GM13977 (cell line): ENCODE measurements at places on chromosomes 1 and 21.
A peak's percentile ranks its signal among the peaks of the same experiment; 100 is the strongest.

DNA sequence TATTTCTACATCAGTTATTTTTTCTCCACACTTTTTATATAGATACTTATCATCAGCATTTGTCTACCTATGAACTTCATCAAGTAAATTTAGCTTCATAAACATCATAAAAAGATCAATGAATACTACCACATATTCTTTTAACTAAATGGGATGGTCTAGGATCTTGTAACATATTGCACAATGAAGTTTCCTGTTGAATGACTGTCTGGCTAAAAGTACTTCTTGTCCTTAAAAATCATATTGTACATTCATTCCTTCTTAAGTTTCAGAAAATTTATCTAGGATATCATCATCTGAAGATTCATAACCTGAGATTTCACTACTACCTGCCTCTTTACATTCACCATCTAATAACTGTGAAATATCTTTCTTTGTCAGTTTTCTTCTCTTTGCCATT, 69.0 kb downstream of the MAGI3 start:
- no peak for DNase-seq

DNA sequence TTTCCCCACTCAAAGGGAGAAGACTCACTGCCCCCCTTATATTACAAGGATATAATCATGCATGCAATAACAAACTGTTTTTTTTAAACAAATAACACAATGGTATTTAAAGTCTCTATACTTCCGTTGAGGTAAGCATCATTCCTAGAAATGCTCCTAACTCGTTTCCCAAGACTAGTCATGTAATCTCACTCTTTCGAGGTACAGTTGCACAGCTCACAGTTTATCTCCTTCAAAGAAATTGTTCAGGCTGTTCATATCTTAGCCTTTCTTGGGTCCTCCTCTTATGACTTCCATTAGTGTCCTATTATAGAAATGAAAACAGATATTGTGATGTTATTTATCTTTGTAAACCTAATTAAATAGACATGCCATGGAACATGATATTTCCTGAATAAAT, 705.0 kb downstream of the KCNT2 start:
- DNase-seq, result no peak

GRCh38 chr21:42621819-42622177, 31.6 kb upstream of the PDE9A start:
- DNase-seq, result no peak

DNA sequence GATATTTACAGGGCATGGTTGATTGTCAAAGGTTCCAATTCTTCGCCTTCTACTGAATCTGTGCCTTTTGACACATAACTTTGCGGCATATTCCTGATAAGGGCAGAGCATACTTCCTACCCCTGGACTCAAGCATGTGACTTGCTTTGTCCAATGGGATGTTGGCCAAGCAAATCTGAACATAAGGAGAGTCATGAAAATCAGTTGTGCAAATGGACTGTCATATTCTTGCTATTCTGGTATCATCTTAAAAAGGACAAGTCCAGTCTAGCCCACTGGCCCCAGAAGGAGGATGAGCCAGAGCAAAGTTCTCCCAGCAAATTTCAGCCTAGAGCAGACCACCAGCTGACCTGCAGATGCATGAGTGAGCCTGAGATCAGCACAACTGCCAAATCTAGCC, 41.0 kb upstream of the MUTYH start:
- no peak for DNase-seq

DNA sequence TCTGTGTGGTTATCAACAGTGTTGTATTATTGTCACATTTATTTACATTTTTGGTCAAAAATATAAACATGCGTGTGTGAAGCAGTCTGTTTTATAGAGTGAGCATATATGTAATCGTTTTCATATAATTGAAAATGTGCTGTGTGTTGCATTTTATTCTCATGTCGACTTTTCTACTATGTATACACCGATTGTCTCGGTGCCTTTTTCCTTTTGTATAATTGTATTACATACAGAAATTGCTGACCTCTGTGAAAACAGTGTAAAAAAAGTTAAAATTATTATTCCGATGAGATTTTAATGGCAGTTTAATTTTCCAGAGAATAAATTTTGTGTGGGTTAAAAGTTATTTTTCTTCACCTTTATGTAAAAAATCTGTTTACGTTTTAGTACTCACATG, 62.4 kb upstream of the SERTAD4 start:
- DNase-seq, result no peak

GRCh38 chr1:231679109-231679508, 52.5 kb downstream of the DISC1 start:
- DNase-seq, result no peak

DNA sequence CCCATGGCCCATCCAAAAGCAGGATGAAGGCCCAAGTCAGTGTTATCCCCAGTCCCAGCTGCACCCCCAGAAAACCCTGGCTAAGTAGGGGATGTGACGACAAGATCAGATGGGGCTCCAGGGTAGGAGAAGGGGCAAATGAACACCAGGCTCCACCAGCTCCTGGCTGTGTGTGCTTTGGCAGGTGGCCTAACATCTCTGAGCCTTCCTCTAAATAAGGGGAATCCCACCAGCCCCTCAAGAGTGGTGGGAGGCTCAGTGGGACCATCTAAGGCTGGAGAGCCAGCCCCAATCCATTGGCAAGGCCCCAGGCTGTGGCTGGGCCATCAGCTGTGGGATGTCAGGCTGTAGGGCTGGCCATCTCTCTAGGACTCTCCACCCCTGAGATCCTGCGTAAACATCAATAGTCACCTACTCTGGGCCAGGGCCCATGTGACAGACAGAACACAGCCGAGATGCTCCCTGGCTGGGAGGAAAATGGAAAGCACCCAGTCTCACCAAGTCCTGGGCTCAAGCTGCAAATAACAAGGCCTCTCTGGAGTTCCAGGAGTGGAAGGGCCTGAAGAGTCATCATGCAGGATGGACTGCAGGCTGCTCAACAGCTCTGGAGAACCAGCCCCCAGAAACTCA, 7.5 kb downstream of the SDC3 start:
- DNase-seq, result no peak

DNA sequence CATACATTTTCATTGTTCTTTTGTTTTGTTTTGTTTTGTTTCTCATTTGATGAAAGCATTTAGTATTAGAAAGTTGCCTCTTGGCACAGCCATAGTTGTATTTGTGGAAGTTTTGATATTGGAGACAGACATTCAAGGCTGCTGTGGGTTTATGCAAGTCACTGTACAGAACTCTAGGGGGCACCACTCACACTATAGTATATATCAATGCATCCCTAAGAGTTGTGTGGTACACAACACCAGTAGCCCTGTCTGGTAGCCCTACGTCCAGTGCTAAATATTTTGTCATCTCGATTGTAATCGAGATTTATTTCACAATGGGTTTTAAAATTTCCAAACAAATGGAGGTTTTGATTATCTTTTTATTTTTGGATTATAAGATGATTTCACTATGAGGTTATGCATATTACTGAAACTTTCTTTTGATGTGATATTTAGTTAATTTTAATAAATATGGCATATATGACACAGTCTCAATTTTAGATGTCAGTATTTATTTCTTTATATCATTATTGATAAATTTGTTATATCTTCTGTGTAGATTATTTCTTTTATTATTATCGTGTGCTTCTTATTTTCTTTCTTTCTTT, 112.2 kb downstream of the NR5A2 start:
- DNase-seq, result peak; percentile 58

- DNase-seq, result no peak
These were observed 20.4 kb downstream of the SLC25A33 start for GRCh38 chr1:9559673-9560072.

GRCh38 chr1:117537291-117537920, 68.4 kb upstream of the TENT5C start:
- DNase-seq, result no peak

DNA sequence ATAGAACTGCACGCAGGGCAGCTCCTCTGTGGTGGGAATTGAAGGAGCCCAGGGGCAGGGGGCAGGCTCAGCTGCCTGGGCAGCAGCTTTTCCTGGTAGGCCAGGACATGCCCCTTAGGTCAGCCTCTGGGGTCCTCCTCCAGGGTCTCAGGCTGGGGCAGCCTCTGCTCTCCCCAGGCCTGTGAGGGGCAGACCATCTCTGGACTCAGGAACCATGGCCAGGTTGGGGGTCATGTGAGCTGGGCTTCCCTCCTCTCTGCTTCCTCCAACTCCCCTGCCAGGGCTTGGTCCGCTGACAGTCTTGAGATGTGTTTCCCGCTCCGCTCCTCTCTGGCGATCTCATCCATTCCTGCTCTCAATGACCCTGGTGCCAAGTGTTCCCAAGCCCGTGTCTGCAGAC, 5.7 kb downstream of the C1orf210 start:
- DNase-seq, result no peak

DNA sequence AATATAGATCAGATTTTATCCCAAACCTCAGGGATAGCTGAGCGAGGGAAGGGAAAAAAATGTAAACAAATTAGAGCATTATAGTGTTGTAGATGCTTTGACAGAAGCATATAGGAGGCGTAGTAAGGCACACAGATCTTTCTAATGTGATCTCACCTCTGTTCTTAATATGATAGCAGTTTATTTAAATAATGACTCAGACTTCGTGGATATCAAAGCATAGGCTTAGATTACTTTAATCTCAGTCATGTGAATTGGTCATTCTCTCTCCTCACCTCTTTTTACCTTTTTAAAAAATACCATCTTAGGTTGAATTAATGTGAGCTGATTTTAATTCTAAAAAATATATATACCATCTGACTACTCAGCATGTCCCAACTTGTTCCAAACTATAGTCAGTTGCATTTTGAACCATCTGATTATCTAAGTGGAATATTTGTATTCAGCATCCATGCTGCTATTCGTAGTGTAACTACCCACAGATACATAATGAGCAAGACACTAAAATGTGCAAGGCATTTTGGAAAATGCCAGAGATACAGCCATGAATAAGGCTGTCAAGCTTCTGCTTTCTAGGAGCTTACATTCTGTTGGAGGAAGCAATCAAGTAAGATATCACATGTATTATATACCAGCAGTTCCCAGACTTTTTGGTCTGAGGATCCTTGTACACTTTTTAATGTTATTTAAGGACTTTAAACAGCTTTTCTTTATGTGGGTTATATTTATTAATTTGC, 76.7 kb downstream of the OSBPL9 start:
- no peak for DNase-seq

GRCh38 chr1:247210062-247210375, 38.2 kb upstream of the ZNF124 start:
- DNase-seq, result no peak

DNA sequence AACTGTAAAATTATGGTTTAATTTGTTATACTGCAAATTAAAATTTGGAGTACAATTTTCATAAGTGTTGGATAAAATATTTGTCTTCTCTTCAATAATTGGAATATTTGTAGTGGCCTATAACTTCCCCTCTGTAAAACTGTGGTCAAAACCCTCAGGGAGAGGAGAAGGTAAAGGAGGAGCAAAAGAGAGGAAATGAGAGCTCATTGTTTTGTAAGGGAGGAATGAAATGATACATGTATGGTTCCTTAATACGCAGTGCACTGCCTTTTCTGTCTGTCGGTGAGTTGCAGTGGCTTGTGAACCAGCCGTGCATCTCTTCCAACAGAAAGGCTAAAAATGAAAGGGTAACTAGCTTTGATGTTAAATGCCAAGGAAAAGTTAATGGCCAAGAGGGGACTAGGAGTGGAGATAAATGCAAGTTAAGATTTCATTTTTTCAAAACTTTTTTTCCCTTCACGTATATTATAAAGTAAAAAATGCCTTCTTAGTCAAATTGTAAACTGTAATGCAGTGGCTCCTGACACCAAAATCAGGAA, 26.4 kb downstream of the LRRC8D start:
- DNase-seq, result no peak

DNA sequence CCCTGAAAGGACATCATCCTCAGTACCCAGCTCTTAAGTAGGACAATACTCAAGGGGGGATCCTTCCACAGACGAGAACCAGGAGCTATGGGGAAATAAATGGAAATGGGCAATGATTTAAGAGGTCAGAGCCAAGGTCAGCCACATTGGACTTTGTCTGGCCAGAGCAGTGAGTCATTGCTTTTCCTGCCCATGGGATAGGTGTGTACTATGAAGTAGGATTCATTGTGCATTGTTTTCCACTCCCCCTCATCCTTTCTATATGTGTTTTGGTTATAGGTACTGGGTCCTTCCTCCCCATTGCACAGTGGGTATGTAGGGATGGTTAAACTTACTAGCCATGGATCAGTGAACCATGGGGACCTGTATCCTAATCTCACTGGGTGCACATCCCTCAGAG, 328.9 kb upstream of the USP25 start:
- DNase-seq, result no peak

GRCh38 chr1:43622901-43623780, 26.8 kb upstream of the KDM4A start:
- DNase-seq, result no peak

- DNase-seq, result no peak
These were observed 648.9 kb downstream of the SMYD3 start for GRCh38 chr1:245858022-245858721.

GRCh38 chr1:89855413-89856123, 34.7 kb downstream of the LRRC8D start:
- DNase-seq, result peak; percentile 52

GRCh38 chr1:18142471-18142870, 34.9 kb downstream of the IGSF21 start:
- DNase-seq, result no peak

GRCh38 chr21:35144978-35145377, 95.9 kb upstream of the RUNX1 start:
- no peak for DNase-seq

DNA sequence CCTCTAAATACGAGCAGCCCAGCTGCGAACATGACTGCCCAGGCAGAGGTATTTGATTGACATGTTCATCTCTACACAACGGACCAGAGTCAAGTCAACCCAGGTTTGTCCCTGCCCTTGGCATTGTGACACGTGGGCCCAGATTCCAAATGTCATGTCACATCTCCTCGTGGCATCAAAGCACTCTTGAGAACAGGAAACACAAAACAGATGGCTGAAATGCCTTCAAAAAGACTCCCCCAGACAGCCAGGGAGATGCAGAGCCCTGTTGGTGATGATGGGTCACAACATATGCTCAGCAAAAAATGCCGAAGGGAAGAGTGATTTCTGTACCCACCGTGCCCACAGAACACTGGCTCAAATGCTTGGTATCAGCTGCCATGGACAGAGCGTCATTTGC, 337.8 kb upstream of the DAB1 start:
- no peak for DNase-seq

DNA sequence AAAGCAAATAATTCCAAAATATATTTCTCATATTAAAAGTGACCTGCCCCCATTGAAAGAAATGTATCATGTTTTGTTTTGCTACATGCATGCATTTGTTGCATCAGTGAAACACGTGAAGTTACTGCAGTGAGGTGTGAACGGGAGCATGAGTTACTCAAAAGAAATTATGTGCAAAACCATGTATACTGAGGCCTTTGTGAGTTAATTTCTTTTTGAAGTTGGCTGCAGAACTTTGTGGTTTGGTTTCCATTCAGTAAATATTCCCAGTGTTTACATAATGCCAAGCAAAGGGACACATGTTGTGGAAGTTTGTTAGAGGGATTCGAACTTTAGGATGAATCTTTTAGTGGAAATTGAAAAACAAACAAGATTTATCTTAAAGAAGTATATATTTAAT, 619.4 kb upstream of the ADAMTS5 start:
- no peak for DNase-seq

DNA sequence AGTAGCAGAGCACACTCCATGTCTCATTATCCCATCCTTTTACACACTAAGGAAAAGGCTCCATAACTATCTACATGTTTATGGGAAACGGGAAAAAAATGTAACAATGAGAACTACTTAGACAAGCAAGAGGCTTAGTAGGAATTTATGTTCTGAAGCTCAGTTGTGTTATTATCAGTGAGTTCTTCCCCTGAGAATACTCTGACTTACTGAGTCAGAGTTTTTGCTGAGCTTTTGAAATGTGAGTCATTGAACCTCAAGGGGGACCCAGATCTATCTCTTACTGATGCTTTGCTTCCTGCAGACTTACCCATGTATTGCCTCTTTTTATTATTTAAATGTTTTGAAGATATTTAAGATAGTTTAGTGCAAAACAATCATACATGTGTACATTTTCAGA, 20.1 kb downstream of the CFHR5 start:
- DNase-seq, result no peak
